ENCODE measurements at places on chromosomes 5 and 9.
A peak's percentile ranks its signal among the peaks of the same experiment; 100 is the strongest.

- no peak for DNase-seq
These were observed 17.7 kb downstream of the ZDHHC11B start for GRCh38 chr5:766666-767431.

DNA sequence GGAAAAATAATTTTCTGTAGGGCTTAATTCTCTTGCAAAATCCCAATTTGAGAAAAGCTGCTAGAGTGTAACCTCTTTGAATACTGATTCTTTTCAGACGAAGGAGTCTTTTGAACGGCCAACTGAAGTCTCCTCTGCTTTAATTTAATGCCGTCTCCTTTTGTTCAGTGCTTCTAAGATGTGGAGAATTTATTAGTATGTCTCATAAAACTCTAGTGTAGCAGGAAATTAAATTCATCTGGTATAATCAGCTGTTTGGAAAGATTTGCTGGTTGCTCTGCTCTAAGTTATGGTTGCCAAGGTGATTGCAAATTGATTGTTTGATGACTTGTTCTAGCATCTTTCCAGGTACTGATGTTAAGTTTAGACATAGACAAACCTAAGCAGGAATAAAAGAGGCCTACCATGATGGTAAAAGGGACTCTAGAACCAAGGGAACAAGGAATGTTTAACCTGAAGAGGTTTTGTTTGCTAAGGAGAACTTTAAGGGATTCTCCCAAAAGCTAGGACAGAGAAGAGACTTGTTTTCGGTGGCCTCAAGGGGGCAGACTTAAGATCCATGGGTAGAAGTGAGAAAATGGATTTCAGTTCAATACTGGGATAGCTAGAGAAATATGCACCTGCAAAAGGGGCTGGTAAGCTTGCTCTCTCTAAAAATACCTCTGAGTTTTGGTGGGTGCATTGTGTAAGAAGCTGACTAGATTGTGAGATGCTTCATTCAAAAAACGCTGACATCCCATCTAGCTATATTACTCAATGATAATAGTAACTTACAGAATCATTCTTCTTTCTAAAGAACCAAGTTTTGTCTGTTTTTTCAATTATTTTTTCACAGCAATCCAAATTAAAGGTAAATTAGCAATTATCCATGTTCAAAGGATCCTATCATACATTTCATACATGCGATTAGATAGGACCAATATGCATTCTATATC is 5.7 kb upstream of the ADRB2 start:
- DNase-seq, result no peak

DNA sequence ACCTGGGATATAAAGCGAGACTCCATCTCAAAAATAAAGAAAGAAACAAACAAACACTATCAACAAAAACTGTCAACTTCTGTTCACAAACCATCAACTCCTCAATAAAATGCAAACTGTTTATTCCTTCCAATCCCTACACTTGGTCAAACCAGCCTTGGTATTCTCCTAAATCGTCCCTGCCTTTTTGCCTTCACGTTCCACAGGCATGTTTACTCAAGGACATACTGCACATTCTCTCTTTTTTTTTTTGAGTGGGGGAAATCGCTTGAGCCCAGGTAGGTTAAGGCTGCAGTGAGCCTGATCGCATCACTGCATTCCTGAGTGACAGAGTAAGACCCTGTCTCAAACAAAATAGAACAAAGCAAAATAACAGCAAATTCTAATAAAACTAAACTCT is 13.0 kb downstream of the UBAP2 start:
- no peak for DNase-seq

- DNase-seq, result no peak
These were observed 1231.1 kb upstream of the NUDT12 start for GRCh38 chr5:104793755-104794080.

DNA sequence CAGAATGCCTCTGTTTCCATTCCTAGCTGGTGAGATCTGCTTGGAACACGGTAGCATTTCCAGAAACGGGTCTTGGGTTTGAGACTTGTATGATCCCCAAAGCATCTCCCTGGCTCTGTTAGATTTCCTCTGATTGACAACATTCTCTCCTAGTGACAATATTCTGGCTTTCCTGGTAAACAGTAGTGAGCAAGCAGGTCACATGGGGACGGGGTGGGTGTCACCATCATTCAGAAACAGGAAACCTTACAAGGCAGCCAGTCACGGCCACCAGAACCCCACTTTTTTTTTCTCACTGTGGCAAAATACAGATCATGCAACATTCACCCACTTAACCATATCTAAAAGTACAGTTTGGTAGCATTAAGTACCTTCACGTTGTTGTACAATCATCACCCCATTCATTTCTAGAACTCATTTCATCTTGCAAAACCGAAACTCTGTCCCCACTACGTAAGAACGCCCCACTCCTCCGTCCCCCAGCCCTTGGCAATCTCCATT is 90.1 kb upstream of the LMX1B start:
- no peak for DNase-seq

DNA sequence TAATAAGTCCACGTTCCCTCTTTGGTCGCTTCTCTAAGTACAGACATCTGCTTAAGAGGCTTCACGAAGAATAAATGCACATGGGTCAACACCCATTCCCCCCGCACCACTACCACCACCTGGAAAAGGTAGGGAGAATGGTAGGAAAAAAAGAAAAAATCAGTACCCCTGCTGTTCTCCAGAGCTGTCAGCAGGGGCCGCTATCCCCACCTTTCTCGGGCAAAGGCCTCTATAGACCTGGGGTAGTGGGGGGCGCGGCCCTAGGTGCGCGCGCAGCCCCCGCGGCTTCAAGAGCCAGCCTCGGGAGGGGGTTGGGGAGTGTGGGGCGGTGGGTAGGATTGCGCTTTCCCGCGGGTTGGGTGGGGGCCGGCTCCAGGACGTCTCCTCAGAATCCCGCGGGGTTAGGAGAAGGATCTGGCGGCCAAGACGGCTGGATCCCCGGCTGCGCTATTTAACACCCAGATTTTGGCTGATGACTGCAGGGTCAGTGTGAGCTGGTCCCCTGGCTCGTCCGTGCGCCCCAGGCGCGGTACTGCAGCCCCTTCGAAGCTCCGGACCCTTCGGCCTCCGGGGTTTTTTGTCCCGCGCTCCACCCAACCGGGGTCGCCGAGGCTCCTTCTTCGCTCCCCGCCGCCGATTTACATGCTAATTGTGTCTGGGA is 1.6 kb upstream of the SEMA6A start:
- DNase-seq, result peak; percentile 36

All from fibroblast of skin of left biceps (primary cell).